KBM-7 (cell line): ENCODE measurements at places on chromosomes 2 and 18.
A peak's percentile ranks its signal among the peaks of the same experiment; 100 is the strongest.

DNA sequence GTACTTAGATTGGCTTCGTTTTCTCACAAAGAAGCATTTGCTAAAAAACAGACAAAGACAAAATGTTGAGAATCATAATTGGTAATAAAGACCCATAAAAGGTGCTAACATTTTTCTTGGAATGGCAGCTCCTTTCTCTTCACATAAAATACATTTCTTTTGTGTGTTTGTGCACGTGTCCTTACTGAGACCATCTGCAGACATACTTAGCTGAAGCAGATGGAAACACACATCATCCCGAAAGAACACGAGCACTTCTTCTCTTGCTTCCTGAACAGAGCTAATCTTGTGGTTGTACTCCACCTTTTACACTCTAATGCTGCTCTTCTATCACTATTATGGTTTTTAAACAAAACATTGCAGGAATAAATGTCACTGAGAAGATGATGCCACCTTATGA is 142.5 kb downstream of the SPHKAP start:
- no peak for DNase-seq

GRCh38 chr2:8204711-8205110 is 477.1 kb upstream of the ID2 start:
- no peak for DNase-seq

DNA sequence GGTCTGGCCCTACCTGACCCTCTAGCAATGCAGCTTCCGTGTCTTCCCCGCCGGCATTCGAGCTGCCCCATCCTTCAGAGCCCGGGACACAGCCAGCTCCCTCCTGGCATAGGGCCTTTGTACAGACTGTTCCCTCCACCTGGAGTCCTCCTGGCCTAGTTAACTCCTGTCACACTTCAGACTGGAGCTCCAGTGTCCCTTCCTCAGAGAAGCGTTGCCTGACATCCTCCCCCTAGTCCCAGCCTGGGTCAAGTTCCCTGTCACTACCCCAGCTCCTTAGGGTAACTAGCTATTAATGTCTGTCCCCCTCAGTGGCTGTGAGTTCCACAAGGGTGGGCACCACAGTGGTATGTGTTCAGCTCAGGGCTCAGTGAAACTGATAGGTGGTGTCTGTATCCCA is 45.5 kb upstream of the LOXHD1 start:
- DNase-seq, result no peak

- no peak for DNase-seq
These were observed 15.0 kb upstream of the GMPPA start for GRCh38 chr2:219483451-219484342.

DNA sequence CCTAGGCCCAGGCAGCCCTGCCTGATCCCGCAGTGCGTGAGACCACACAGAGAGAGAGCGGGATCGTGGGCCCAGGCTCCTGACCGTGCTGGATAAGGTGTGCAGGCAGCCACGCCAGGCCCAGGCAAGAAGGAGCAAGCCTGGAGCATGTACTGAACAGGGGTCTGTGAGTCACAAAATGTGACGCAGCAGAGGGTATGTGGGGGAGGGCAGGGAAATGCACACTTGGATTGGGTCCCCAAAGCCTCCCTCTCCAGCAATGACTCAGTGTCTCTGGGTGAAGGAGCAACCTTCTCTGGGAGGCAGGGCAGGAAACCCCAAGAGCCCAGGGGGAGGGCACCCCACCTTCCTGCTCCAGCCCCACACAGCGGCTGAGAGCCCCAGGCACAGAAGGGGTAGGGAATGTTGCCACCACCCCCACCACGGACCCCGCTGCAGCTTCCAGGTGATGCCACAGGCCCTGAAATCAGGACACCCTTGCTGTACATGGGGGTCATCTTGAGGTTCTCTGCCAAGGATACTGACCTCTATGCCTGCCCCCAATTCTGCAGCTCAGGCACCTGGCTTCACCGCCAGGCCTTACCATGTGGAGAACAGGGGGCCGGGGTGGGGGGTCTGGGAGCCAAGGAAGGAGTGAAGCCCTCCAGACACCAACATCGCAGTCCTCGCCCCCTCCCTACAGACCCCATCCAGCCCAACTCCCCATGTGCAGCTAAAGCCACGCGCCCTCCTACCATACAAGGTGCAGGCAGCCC is 1.3 kb upstream of the GPC1 start:
- DNase-seq, result no peak

- no peak for DNase-seq
These were observed 36.2 kb downstream of the LCT start for GRCh38 chr2:135800513-135801460.

DNA sequence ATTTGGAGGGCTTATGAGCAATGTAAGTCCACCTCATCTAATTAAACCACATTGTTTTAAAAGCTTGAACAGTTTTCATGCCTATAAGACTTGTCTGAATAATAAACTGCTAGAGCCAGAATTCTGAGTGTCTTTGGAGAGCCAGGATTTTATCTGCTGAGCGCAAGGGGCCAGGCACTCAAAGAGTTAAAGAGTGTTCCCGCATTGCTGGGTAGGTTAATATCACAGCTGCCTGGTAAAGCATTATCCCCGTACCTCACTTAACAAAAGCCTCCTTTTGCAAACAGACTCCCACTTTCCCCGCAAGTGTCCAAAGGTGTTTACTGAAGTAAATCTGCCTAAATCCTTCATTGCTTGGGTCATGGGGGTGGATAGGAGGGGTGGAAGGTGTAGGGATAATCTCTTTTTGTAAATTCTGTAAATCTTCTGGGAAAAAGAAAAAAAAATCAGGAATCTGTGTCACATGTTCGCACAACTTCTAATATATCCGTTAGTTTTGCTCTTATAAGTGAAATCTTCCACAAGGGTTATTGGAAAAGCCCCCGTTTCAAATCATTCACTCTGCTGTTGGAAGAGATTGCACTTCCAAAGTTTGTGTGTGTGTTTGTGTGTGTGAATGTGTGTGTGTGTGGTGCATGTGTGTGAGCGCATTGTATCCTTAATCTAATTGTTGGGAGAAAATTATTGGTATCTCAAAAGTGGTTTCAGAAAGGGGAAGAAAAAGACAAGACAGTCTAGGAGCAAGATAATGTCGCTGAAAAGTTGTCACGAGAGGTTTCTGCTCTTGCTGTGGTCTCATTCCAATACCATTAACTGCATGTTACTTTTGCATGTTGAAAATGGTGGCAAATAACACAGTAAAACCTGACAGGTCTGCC is 10.7 kb downstream of the ZEB2 start:
- peak; percentile 86 for DNase-seq

DNA sequence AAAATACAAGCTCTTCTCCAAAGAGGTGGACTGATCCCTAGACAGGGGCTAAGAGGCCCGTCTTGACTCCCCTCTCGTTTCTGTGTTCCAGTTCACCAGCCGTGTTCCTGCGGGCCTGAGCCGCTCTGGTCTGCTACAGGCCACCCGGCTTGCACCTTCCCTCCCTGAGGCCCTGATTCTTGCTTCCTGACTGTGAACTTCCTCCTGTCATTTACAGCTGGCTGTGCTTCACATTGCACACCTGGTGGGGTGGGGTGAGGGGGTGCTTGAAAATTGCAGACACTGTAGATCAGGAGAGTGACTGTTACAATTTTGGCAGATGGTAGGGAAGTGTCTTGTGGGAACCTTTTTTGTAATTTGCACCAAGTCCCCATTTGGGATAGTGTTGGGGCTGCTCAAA is 64.4 kb downstream of the TSN start:
- DNase-seq, result no peak

DNA sequence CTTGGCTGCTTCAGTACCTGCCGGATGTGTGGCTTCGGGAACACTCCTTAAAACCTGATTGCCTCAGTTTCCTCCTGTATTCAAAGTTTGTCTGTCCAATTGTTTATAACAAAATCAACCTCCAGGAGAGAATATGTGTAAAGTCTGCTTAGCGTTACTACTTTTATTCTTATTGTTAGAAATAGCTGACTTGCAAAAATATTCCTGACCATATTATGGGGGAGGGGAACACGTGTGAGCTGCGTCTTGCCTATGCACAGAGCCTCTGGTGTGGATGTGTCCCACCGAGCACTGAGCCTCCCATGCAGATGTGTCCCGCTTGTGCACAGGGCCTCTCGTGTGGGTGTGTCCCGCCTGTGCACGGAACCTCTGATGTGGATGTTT is 82.5 kb downstream of the DCDC2C start:
- DNase-seq, result no peak

DNA sequence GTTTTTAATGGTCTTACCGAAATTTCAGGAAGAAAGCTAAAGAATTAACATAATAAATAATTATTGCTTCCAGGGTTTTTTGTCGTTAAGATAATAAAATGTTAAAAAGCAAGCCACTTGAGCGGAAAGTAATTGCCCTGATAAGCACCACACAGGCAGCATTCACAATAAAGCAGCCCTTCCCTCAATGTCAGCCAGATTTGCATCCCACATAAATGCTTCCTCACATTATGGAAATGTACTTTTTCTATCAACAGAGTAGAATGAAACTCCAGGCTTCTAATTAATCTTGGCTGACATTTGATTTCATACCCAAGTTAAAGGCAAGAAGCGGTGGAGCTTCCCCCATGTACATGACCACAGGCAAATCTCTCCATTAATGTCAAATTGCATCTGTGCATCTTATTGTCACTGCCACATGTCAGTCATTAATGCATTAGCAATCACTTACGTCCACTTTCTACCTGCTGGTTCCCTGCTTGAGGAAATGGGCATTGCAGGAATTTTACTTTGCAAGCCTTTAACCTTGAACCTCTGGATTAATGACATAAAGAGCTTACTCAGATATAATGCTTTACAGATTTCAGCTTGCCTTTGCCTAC is 26.2 kb downstream of the PTPRM start:
- DNase-seq, result no peak

- peak; percentile 90 for DNase-seq
These were observed 16.4 kb upstream of the ARMC9 start for GRCh38 chr2:231181860-231182512.

DNA sequence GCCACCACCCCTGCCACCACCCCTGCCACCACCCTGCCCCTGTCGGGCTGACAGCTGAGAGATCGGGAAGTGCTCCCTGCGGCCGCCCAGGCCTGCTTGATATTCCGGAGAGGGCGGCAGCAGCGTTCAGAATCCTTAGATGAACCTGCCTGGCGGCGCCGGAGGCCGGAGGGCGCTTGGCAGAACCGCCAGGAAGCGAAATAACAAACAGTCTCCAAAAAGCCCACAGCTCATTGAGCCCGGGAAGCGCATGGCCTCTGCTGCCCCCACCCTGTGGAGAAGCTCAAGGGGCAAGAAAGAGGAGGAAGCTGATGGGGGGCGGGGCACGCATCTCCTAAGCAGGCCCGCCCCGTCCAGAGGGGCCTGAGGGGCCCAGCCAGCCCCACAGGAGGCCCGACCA is 92.2 kb upstream of the MBOAT2 start:
- DNase-seq, result peak; percentile 86

- no peak for DNase-seq
These were observed 122.6 kb upstream of the DNAJC10 start for GRCh38 chr2:182593394-182593975.

DNA sequence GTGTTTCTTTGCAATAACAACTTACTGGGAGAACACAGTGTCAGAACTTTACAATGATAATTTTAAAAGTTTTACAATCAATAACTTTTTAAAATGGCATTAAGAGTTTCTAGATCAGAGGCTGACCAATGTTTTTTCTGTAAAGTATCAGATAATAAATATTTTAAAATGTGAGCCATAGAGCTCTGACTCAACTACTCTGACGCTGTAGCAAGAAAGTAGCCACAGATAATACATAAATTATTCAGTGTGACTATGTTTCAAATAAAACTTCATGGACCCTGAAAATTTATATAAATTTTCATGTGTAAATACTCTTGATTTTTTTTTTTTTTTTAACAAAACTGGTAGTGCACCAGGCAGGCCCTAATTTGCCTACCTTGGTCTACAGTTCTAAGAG is 77.4 kb downstream of the CUL3 start:
- DNase-seq, result no peak

- no peak for DNase-seq
These were observed 178.5 kb upstream of the SESTD1 start for GRCh38 chr2:179443180-179443579.
